ENCODE measurements at places on chromosomes 7 and 10.

GRCh38 chr10:91077549-91078071 lies 142.9 kb upstream of the PCGF5 start:
- no peak for DNase-seq

GRCh38 chr10:77505431-77506334 lies 131.9 kb downstream of the KCNMA1 start:
- no peak for DNase-seq

- DNase-seq: no peak
Measured at GRCh38 chr10:51878695-51879094, 179.3 kb upstream of the CSTF2T start.

- no peak for DNase-seq
Measured at GRCh38 chr10:89985446-89985845, 284.1 kb downstream of the KIF20B start.

DNA sequence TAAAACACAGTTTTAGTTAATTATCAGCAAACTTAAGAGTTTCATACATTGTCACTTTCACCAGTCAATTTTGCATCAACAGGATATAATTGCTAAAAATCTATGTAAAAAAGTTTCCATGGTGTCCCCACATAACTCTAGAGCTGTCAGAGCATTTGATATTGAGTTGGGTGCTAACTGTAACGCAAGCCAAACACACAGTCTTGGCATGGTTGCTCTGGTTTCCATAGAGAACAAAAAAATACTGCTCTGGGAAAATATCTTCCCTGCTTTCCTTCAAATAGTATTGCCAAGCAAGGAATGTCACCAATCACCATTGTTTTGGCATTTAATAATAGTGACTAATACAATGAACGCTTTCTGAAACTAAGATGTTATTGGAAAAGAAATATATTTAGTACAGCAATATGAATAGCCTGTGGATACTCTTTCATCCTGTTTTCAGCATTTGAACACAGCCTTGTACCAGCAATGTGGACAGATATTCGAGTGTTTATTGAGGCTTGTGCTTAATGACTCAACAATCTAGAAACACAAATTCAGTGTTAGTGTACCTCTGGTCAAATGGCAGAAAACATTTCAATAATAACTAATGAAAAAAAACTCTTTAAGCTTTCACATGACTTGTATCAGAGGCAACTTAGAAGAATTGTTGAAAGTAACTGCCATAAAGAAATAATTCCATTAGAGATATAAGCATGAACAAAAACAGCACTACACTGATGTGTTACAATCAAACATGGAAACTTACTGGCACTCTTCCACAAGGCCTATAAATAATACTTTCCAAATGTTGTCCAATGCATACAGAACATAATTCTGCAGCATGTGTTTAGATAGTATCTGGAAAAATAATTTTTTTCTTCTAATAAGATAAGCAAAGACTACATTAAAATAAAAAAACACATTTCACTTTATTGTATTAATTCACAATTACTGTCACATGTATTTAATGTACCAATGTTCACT lies 1469.5 kb upstream of the CELF2 start:
- DNase-seq: no peak

Data from NCI-H1930 (cell line).